ENCODE measurements at places on chromosomes 6 and 20. TPM values are rescaled to one million over a fixed set of nuclear protein-coding genes. Genes with fewer than 3 reads are reported as not detected.
A peak's percentile ranks its signal among the peaks of the same experiment; 100 is the strongest.

Gene ADGB
- total RNA-seq = not detected

Gene EFCAB8
- total RNA-seq = 0.06 TPM

Gene CLDN20
- total RNA-seq = not detected

Gene SEMG1
- not detected for total RNA-seq

Gene NKAIN4
- total RNA-seq = not detected

Gene OR2J3
- not detected for total RNA-seq

Gene BPIFA2
- total RNA-seq = not detected

Gene SGK2
- not detected for total RNA-seq

DNA sequence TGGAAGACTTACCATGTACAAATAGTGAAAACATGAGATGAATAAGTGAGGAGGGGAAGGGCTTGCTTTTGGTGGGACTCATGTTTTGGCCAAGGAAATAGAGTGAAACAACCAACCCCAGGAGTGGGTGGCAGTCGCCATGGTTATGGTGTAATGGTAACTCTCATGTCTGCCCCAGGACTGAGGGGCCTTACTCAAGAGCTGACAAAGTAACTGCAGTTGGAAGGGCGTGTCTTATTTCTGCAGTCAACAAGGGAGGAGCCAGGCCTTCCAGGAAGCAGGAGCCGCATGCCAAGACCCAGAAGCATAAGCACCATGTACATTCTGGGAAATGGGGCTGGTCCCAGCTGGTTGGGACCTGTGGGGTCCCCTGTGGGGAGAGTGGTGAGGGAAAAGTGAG, 108.5 kb downstream of the UNC5CL start:
- no peak for DNase-seq

DNA sequence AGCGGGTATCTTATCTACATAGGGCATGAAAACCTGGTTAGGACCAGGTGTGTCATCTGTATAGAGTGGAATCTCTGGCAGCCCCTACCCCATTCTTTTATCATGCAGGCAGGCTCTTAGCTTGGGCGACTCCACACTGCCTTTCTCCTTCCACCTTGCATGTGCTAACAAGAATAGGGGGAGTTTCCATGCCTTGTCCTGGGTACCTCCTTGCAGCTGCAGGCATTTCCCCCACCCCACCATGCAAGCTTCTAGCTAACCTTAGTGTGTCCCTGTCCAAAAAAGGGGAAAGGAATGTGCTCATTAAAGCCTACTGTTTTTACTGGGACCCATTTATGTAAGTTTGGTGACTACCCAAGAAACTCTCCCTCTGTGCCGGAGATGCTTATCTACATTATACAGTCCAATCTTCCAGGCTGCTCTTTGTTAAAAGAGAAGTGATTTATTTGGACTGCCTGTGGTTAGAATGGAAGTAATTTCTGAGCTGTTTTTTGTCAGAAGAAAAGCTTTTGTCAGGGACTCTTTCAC, 10.5 kb upstream of the CEP43 start:
- DNase-seq = no peak

GRCh38 chr6:124982669-124983068, 20.4 kb downstream of the RNF217 start:
- no peak for DNase-seq

DNA sequence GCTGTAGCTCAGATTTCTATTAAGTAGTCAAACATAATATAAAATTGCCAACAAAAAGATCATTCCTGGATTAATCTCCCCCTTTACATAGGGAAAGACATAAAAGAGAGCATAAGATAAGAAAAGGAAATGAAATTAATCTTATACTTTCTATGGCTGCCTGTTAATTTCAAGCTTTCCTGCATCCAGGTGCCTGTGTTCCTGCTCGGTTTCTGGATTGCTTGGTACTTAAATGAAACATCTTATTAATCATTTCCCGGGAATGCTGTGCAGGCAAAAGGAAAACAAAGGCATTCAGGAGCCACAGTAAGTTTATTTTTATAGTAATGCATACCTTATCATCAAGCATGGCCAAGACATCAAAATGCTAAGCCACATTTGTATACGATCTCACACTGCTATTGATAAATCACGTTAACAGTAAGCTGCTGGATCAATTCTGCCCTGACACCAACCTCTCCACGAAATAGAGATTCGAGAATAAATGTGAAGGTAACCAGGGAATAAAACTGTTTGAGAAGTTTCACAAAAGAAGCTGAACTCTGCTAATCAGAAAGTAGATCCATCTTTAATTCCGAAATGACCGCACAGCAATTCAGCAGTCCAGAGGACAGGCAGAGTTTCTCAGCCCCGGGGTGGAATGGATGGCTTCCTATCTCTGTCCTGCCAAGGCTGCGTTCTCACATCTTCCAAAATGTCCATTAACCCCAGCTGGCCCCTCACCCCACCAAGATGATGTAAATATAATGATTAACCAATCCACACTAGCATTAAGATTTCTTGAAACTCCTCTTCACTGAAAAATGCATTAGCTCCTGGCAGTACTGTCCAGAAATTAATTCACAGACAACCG, 32.6 kb upstream of the APCDD1L start:
- peak; percentile 44 for DNase-seq

GRCh38 chr6:126033696-126034095, 47.4 kb downstream of the TRMT11 start:
- DNase-seq = peak; percentile 54

GRCh38 chr6:91376686-91377085, 789.8 kb upstream of the MAP3K7 start:
- DNase-seq = no peak

DNA sequence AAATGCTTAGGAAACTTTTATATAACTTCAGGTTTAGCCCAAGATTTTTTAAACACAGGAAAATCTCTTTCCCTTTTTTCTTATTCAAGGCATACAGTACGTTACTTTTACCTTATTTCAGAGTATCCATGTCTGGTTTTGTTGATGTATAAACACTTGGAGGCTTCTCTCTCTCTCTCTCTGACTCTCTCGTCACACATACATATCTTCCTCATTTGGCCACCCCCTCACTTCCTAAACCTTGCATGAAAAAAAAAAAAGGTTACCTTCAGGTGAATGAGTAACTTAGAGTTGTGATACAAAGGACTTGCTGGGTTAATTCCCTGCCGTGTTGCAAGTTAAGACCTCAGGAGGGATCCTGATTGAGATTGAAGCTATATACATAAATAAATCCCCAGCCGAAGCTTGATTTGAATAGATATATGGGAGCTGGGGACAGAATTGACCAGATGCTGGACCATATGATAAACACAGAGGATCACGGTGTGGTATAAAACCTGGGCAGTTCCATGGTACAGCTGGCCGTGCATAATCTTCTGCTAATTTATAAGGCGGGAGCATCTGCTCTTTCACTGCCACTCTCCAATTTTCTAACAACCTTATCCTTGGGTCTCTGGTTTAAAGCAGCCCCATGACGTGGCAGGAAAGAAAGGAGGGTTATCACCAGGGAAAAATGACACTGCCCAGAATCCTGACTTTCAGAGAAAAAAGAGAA, 55.1 kb upstream of the IL20RA start:
- no peak for DNase-seq

- no peak for DNase-seq
Observed at GRCh38 chr6:28005975-28006374, 48.9 kb downstream of the OR2B6 start.

DNA sequence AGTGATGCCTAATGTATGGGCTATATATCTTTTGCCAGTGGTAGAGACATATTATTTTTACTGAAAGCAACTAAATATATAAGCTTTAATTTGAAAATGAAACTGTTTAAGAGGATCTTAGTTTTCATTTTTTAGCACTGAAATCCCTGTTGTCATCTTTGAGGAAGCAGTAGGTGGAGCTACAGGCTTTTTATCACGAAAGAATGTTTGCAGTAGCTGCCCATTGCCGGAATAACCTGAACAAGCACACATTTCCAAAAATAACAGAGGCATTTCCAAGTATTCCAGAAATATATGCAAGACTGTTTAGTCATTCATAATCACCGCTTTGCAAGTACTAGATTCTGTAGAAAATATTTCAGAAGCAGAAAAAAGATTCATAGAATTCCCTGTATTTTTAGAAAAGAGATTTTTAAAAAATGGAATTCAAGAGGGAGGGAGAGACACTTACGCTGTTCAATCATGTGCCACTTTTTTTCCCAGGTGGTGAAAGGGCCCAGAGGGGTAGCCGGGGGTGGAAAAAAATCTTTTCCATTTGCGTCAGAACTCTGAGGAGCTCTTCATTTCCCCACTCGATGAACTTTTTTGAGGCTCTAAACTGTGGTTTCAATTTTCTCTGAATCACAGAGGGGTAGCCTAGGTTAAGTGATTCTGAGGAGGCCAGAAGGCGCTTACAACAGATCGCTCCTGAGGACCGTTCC, 142.5 kb upstream of the FERMT1 start:
- DNase-seq = peak; percentile 24

GRCh38 chr6:115137910-115138309, 795.1 kb upstream of the HS3ST5 start:
- DNase-seq = no peak

- DNase-seq = peak; percentile 48
Observed at GRCh38 chr20:9068841-9069663, at the start of gene PLCB4. Gene PLCB4 (plus strand): TSS chr20:9069087. CDS start chr20:9307815, 238,728 bp downstream.

Measured in SJSA1 (cell line).